ENCODE measurements at places on chromosomes 7 and 10.

DNA sequence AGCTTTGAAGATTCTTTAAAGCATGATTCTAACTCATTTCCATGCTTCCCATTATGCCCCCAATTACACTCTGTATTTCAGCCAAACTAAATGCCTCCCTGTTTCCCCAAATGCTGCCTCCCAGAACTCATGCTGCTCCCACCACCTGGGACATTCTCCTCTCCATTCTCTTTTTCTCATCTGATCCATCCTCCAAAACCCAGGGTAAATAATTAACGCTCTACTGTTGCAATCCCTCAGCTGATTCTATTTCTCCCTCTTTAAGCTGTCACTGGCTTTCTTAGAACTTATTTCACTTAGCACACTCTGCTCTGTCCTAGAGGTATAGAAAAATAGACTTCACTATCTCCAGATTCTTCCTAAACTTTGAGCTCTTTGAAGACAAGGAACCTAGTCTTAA lies 104.7 kb downstream of the ICA1 start:
- DNase-seq = no peak

DNA sequence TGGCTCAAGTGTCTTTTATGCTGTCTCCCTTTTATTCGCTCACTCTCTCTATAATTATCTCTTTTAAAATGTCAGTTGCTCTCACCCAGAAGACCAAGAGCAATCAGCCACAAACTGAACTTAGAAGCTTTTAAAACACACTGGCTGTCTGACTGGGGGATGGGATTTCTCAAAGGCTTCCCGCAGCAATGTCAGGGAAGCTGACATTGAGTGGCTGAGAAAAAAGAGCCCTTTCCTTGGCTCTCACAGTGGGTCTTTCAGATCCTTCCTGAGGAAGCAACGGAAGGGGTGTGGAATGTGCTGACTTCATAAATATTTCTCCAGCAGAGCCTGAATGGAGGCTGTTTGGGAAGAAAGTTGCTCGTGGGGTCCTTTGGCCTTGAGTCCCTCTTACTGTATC lies 445.7 kb upstream of the C7orf33 start:
- no peak for DNase-seq

DNA sequence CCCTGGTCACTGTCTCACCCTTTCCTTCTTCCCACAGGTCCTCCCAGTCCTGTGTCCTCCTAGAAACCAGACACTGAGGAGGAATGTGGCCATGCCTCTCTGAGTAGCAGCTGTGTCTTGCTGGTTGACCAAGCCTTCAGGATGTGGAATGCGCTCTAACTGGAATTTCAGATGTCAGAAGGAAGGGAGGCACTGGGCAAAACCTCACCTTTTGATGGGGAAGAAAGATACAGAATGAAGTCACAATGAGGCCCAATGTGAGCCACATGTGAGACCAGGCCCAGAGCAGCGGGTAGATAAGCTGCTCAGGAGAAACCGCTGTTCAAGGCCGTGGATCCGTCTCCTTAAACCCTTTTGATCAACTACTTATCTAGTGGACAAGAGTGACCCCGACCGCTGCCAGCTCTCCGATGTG lies 54.8 kb upstream of the ECHDC3 start:
- no peak for DNase-seq

DNA sequence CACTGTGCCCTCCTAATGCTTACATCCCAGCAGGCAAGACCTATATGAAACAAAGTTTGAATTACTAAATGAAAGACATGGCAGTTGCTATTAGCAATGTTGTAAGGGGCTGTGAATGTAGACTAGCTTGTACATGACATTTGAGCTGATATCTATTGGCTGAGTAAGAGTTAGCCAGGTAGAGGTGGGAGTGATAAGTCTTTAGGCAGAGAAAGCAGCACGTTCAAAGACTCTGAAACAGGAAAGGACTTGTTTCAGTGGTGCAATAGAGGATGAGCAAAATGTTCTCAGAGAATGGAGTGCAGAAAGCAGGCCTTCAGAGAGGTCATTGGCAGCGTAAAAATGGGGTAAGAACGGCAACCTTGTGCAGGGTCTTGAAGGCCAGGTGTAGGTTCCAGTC lies 687.6 kb downstream of the AUTS2 start:
- DNase-seq = no peak

DNA sequence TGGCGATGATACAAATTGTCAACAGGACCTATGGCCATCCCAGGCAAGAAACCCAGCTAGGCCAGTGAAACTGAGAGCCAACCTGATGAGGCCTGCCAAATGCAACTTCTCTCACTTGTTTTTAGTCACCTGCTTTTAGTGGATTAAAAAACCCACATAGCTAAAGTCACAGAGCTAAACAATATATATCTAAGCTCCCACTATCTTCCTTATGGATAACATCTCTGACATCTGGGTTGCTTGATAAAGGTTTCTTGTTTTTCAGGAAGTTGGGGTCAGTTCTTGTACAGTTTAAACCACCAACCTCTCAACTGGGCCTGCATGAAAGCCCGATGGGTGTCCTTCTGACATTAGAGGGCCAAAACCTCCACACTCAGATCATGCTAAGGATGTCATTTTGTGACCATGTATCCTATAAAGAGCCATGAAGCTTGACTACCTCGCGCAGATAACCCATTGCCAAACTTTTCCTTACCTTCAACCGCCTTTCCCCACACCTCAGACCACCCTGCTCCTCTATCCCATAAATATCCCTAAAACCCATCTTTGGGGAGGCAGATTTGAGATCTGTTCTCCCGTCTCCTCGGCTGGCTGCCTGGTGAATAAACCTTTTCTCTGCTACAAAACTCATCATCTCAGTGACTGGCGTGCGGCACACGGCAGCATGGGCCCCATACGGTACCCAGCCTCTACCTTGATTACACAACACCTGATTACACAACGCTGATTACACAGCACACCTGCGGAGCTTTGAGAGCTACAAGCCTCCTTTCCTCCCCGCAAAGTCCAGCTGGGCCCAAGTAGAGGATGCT lies 797 bp upstream of the STMP1 start:
- DNase-seq = no peak

DNA sequence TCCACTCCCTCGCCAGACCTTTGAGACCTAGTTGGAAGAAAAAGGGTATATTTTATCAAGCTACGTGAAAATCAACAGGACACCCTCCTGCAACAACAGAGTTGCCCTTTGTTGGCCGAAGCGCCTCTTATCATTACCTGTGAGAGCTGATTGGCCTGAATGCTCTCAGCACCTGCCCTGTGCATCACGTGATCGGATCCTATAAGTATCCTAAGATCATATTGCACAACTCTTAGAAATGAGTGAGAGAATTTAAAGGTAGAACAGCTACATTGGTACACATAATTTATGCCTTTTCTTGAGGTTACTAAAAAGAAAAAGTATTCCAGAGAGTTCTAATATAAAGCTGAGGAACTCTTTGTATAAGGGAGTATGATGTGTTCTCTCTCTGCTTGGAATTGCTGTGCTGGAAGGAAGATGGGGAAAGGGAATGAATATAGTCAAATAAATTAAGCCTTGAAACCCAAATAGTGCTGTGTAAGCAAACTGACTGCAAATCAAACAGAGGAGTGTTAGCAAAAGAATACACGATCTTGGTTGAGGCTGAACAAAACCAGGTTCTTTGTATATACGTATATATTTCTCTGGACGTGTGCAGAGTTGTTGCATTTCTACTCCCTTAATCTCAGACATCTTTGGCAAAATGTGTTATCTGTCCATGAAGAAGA lies 69.3 kb downstream of the LRRC4 start:
- DNase-seq = no peak

DNA sequence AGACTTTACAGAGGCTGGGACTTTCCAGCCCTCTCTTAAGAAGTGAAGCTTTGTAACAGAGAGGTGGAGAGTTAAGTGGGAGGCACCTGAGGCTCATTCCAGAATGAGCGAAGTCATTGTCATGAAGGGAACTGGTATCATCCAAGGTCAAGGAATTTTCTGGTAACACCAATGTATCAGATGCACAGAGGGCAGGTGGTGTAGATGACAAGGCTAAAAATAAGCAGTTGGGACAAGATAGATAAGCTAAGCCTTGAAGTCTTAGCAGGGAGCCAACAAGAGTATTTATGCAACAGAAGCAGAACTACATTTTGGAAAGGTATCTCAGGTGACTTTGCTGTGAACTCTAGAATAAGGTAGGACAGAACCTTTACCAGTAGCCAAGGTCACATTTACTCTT lies 257.0 kb upstream of the AUTS2 start:
- no peak for DNase-seq

- DNase-seq = no peak
These were observed 173.1 kb downstream of the CCDC71L start for GRCh38 chr7:106487892-106488291.

DNA sequence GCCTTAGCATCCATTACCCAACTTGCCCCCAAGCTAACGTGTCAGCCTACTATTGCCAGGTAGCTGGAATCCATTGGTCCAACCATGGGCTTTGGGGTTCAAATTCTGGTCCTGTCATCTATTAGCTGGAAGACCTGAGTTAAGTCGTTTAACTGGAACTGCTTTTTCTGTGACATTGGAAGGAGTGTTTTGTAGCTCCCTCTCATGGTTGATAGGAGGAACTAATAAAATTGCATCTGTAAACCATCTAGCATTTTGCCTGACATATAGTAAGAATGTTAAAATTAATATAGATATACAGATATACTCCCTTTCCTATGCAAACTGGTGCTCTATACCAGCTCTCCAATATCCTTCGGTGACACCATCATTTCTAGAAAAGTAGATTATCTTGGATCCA lies 23.8 kb upstream of the SLF2 start:
- no peak for DNase-seq

- peak; percentile 47 for DNase-seq
These were observed 897 bp upstream of the RAMP3 start for GRCh38 chr7:45156516-45157272.

DNA sequence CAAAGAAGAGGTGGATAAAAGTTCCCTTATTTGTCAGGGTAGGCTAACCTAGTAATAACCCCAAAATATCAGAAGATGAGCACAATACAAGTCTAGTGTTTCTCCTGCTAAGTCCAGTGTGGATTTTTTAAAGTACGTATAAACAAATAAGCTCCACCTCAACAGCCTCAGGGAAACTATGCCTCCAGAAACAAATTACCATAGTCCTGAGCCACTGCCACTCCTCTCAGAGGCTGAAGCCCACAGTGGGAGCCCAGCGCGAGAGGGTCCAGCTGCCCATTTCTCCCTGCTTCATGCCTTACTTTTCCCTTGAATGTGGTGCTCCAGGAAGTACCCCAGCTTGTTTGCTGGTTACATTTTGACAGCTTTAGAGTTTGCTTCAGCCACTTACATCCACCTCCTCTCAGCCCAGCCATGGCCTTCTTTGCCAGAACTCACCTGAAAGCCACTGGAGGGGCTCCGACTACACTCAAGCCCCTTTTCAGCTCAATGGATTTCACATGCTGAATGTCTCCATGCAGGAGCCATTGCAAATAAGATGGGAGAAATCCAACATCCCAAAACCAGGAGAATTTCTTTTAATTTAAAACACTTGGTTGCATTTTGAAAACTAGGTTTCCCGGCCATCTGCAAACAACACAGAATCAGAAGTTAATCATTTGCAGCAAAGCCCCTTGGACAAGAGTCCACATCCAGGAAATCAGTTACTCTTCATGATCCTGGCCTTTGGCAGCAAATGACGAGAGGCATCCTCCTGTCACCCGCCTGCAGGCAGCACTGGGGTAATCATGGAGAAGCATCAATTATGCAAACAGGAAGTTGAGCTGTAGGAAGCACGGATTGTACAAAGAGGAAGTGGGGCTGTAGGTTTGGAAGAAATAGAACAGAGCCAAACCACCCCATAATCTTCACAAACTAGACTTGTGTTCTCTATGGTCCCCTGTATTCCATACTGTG lies 138.1 kb downstream of the HERPUD2 start:
- DNase-seq = no peak

GRCh38 chr10:80579181-80579763 lies 41.6 kb downstream of the SH2D4B start:
- no peak for DNase-seq

GRCh38 chr10:125123476-125124114 lies 36.8 kb downstream of the CTBP2 start:
- peak; percentile 70 for DNase-seq

GRCh38 chr10:110914431-110914830 lies 4.5 kb downstream of the BBIP1 start:
- no peak for DNase-seq

- no peak for DNase-seq
These were observed 82.4 kb downstream of the CREM start for GRCh38 chr10:35208949-35209613.

GRCh38 chr10:110863361-110863760 lies 8.4 kb upstream of the PDCD4 start:
- no peak for DNase-seq

DNA sequence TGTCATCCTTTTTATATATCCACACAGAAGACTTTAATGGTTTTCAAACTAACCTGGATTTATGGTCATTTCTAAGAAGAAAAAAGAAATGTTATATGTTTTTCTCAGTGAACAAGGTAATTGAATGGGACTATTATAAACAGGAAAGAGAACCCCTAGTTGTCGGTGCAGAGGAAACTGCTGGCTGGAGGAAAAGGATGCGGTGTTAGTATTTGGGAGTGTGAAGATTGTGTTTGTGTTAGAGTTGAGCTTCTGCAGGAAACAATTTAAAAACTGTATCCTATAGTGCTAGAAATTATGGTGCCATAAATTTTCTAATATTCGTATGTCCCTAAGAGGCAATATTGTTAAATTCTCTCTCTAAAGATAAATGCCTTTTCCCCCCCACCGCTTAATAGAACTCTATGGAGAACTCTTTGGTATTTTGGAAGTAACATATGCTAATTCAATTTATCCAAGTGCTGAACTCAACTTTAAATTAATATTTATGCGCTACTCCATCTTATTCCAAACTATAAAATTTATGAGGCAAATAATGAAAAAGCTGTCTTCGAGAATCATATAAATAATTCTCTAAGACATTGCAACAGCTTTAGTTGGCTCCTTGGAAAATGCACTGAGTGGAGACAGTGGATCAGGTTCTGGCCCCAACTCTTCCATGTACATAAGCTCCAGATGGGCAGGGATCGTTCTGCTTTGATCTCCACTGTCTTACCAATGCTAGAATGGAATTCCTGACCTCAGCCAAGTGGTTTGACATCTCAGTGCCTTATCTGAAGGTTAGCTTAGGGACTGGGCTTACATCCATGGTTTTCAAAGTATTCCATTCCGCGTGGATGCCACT lies 5.6 kb downstream of the BZW2 start:
- DNase-seq = no peak

DNA sequence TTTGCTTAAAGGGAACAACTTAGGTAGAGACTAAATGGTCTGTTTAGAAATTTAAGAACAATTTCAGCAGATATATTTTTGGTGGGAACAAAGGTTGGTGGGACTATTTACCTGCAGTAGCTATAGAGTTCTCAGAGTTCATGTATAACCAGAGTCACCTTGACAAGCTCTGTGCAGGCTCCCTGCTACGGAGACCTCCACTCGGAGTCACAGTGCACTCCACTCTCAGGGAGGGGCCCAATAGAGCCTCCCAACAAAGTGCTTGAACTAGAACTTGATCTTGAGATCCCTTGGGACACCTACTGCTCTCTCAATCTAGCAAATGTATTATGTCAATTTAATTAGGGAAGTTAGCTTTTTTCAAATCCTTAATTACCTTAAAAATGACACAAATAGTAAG lies 2.3 kb downstream of the MYPN start:
- no peak for DNase-seq
